ENCODE measurements at places on chromosomes 5 and 9.

- DNase-seq = no peak
Observed at GRCh38 chr5:37955748-37956147, 115.9 kb upstream of the GDNF start.

- DNase-seq = no peak
Observed at GRCh38 chr5:141957367-141957996, 520 bp downstream of the PCDH12 start.

- DNase-seq = no peak
Observed at GRCh38 chr5:134462047-134462575, 50.4 kb upstream of the CDKN2AIPNL start.

DNA sequence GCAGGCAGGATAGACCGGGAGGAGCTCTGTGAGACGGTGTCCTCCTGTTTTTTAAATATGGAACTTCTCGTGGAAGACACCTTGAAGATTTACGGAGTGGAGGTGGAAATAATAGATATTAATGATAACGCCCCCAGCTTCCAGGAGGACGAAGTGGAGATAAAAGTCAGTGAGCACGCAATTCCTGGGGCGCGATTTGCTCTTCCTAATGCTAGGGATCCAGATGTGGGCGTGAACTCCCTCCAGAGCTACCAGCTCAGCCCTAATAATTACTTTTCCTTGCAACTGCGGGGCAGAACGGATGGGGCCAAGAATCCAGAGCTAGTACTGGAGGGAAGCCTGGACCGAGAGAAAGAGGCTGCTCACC, 621 bp downstream of the PCDHGA11 start:
- DNase-seq = peak; percentile 45

DNA sequence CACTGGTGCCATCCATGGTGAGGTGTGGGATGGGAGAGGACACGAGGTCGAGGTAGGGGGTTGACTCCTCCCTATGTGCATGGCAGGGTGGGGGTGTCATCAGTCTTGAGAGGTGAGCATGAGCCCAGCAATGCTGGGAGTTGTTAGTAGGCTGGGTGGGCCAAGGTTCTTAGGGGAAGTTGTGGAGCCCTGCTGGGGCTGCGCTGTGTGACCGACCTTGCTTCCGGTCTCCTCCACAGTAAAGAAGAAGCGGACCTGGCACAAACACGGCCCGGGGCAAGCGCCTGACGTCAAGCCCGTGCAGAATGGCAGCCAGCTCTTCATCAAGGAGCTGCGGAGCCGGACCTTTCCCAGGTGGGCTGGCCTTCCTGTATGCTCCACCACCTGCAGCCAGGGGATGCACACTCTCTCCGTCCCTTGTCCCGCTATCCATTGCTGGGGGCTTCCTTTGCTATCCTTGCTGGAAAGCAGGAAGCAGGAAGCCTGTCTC, 59.8 kb downstream of the PHF2 start:
- no peak for DNase-seq

GRCh38 chr9:18063856-18064390, 410.0 kb upstream of the ADAMTSL1 start:
- DNase-seq = no peak

Data from fibroblast of the aortic adventitia (primary cell).